ENCODE measurements at places on chromosomes 3 and 15.

- 0 out of 2 replicates have a peak, but pooled peaks cover 2% of the 10 kb centered on the region for H3K4me1 ChIP-seq
- H3K36me3 ChIP-seq = no peaks in the 10 kb centered on the region
- no peak overlapping the region for H3K4me3 ChIP-seq
- no peaks in the 10 kb centered on the region for H3K27me3 ChIP-seq
These were observed 242.9 kb downstream of the SLC9A9 start for GRCh38 chr3:143605233-143605950.

GRCh38 chr3:46312991-46313390 is 40.9 kb upstream of the CCR2 start:
- no peak for DNase-seq
- H3K27ac ChIP-seq = no peak overlapping the region
- H3K27me3 ChIP-seq = no peaks in the 10 kb centered on the region

DNA sequence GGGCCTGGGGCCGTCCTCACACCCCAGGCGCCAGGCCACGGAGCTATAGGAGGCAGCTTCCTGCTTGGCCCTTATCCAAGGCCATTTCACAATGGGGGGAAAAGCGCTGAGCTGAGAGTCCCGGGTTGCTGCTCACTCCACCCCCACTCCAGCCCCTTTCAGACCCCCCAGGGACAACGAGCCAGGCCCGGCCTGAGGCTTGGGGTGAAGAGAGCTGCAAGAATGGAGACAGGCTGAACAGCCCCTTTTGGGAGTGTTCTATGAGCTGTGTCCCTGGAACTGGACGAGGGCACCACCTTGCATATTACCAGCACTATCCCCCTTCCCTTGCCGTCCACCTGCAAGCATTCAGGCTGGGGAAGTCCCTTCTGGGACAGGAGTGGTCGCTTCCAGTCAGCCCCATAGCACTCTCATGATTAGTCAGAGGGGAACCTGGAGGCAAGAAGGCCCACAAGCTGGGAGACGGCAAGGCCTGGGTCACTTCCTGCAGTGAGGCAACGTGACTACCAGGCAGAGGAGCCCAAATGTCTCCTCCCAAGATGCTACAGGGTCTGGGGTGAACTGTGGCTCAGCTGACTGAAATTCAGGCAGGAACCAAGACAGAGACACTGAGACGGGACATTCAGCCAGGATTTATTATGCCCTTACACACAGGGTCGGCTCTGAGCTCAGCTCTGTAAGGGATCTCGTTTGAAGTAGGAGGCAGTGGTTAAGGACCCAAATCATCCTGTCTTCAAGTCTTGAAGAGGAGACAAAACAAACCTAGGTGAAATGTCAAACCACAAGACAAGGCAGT is 8.6 kb upstream of the SRP14 start:
- H3K27ac ChIP-seq = no peak overlapping the region
- no peaks in the 10 kb centered on the region for H3K27me3 ChIP-seq
- H3K4me1 ChIP-seq = peaks cover 6% of the 10 kb centered on the region

DNA sequence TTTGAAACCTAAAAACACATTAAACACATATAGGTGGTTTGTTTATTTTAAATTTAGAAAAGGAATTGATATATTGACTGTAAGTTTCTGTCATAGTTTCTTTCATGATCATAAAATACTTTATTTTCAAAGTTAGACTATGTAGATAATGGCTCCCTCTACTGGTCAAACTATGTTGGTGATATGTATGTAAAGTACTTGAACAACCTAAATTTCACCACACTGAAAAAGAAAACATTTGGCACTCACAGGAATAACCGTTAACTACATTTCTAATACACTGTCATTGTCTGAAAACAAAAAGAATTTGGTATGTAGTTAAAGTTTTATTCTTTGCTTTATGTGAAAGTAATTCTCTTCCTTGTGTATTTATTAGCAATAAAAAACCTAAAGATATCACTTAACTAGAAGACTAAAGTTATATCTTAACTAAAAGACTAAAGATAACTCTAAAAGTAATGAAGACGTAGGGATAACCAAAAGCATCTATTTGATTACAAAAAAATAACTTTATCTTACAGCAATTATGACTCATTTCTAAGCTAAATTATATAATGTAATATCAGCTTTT is 427.5 kb downstream of the VGLL3 start:
- no peak overlapping the region for H3K27ac ChIP-seq
- H3K27me3 ChIP-seq = no peaks in the 10 kb centered on the region
- H3K4me1 ChIP-seq = no peaks in the 10 kb centered on the region
- no peak overlapping the region for H3K4me3 ChIP-seq
- no peak for DNase-seq

GRCh38 chr15:50234764-50235163 is 30.8 kb downstream of the HDC start:
- H3K27me3 ChIP-seq = no peaks in the 10 kb centered on the region
- H3K36me3 ChIP-seq = no peaks in the 10 kb centered on the region
- DNase-seq = no peak
- H3K27ac ChIP-seq = no peak overlapping the region
- no peaks in the 10 kb centered on the region for H3K4me1 ChIP-seq
- no peak overlapping the region for H3K4me3 ChIP-seq

GRCh38 chr3:142588703-142589102 is 7.5 kb upstream of the PLS1 start:
- no peaks in the 10 kb centered on the region for H3K4me1 ChIP-seq
- DNase-seq = no peak
- no peak overlapping the region for H3K27ac ChIP-seq
- H3K36me3 ChIP-seq = no peaks in the 10 kb centered on the region
- H3K4me3 ChIP-seq = no peak overlapping the region
- H3K27me3 ChIP-seq = no peaks in the 10 kb centered on the region

- H3K27ac ChIP-seq = no peak overlapping the region
- H3K4me3 ChIP-seq = no peak overlapping the region
- no peaks in the 10 kb centered on the region for H3K27me3 ChIP-seq
- DNase-seq = no peak
These were observed 155.2 kb downstream of the RBPMS2 start for GRCh38 chr15:64619880-64620839.

GRCh38 chr3:55170444-55170843 is 242.6 kb upstream of the LRTM1 start:
- H3K27me3 ChIP-seq = no peaks in the 10 kb centered on the region
- no peak for DNase-seq
- H3K27ac ChIP-seq = no peak overlapping the region
- no peaks in the 10 kb centered on the region for H3K36me3 ChIP-seq

DNA sequence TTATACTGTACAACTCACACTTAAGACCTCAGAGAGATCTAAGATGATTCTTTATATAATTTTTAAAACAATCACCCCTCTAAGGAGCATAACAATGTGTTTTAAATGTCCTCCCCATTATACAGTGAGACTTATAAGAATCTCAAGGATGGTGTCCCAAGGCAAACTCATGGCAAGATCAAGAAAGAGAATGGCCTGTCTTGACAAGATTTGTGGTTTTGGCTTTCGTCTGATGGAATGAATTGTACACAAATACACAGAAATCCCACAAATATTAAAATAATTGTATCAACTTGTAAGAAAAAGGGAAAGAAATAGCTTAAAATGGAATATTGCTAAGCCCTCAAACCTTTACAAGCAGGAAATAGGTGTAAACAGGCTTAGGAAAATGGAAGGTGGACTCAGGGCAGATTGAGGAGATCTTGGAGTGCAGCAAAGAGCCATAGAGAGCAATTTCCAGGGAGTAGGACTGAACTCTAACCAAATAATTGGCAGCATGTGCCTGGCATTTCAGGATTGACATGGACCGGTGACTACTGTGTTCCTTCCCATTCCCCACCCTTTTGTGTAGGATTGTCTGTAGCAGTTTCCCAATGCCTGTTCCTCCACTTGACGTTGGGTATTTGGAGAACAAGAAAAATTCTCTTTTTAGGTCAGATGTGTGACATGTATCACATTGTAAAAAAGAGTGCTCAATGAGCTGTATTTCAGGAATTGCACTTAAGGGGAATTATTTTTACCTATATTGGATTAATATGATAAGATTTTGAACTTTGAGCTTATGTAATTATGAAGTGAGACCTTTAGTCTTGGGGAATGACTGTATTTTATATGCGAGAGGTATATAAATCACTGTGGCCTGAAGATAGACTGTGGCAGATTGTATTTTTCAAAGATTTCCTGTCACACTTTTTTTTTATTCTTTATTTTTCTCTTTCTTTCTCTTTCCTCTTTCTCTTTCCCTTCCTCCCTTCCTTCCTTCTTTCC is 317.8 kb upstream of the SLITRK3 start:
- no peaks in the 10 kb centered on the region for H3K4me1 ChIP-seq
- DNase-seq = no peak
- H3K4me3 ChIP-seq = no peak overlapping the region
- H3K27ac ChIP-seq = no peak overlapping the region
- no peaks in the 10 kb centered on the region for H3K36me3 ChIP-seq
- no peaks in the 10 kb centered on the region for H3K27me3 ChIP-seq

GRCh38 chr15:70487387-70487740 is 276.0 kb downstream of the UACA start:
- no peaks in the 10 kb centered on the region for H3K4me1 ChIP-seq
- no peaks in the 10 kb centered on the region for H3K27me3 ChIP-seq
- H3K27ac ChIP-seq = no peak overlapping the region
- H3K4me3 ChIP-seq = no peak overlapping the region
- no peaks in the 10 kb centered on the region for H3K36me3 ChIP-seq

DNA sequence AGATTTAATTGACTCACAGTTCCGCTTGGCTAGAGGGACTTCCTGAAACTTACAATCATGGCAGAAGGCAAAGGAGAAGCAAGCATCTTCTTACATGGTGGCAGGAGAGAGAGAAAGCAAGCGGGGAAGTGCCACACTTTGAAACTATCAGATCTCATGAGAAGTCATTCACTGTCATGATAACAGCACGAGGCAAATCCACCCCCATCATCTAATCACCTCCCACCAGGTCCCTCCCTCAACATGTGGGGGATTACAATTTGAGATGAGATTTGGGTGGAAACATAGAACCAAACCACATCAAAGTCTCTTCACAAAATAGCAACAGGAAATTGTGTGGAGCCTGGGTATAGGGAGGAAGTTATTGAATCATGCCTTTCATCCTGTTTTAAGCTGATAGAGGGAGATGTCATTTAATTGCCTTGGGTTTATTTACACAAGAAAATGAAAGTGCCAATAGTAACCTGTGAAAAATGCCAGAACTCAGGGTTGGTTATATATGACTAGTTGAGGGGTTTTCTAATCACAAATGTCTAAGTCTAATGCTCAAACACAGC is 624.8 kb upstream of the LMCD1 start:
- H3K4me3 ChIP-seq = no peak overlapping the region
- H3K4me1 ChIP-seq = no peaks in the 10 kb centered on the region
- no peak overlapping the region for H3K27ac ChIP-seq
- no peaks in the 10 kb centered on the region for H3K27me3 ChIP-seq
- DNase-seq = no peak
- H3K36me3 ChIP-seq = no peaks in the 10 kb centered on the region

- H3K4me3 ChIP-seq = no peak overlapping the region
- no peaks in the 10 kb centered on the region for H3K36me3 ChIP-seq
- DNase-seq = no peak
- no peaks in the 10 kb centered on the region for H3K27me3 ChIP-seq
These were observed 456.0 kb downstream of the CNTN4 start for GRCh38 chr3:2554656-2555055.

DNA sequence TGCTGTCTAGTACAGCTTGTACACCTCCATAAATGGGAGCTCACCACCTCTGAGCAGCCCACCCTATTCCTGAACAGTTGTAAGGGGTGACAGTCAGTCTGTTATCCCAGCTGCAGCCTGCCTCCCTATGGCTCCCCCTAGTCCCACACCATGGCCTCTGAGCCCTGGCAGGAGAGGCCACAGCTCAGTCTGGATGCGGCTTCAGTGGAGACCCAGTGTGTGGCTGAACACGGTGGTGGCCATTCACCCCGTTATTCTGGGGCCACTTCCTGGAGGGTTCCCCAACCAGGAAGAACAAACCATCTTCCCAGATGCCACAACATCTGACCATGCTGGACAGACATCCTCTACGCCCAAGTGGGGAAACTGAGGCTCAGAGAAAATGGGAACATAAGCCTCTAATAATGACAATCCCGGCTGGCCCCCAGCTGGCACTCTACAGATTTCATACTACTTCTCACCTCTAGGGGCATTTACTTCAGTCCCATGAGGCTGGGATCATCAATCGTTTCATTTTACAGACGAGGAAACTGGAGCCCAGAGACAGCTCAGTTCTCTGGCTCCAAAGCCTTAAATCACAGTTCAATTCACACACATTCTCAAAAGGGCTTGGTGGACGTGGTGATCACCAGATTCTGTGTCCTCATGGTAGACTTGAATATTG is 9.2 kb upstream of the GRIP2 start:
- H3K4me1 ChIP-seq = no peaks in the 10 kb centered on the region
- H3K27ac ChIP-seq = no peak overlapping the region
- no peak overlapping the region for H3K4me3 ChIP-seq
- no peaks in the 10 kb centered on the region for H3K36me3 ChIP-seq
- H3K27me3 ChIP-seq = no peaks in the 10 kb centered on the region

GRCh38 chr3:39273119-39273518 is 6.7 kb downstream of the CX3CR1 start:
- no peak for DNase-seq
- no peaks in the 10 kb centered on the region for H3K36me3 ChIP-seq
- H3K4me3 ChIP-seq = no peak overlapping the region
- no peaks in the 10 kb centered on the region for H3K27me3 ChIP-seq
- H3K4me1 ChIP-seq = no peaks in the 10 kb centered on the region

DNA sequence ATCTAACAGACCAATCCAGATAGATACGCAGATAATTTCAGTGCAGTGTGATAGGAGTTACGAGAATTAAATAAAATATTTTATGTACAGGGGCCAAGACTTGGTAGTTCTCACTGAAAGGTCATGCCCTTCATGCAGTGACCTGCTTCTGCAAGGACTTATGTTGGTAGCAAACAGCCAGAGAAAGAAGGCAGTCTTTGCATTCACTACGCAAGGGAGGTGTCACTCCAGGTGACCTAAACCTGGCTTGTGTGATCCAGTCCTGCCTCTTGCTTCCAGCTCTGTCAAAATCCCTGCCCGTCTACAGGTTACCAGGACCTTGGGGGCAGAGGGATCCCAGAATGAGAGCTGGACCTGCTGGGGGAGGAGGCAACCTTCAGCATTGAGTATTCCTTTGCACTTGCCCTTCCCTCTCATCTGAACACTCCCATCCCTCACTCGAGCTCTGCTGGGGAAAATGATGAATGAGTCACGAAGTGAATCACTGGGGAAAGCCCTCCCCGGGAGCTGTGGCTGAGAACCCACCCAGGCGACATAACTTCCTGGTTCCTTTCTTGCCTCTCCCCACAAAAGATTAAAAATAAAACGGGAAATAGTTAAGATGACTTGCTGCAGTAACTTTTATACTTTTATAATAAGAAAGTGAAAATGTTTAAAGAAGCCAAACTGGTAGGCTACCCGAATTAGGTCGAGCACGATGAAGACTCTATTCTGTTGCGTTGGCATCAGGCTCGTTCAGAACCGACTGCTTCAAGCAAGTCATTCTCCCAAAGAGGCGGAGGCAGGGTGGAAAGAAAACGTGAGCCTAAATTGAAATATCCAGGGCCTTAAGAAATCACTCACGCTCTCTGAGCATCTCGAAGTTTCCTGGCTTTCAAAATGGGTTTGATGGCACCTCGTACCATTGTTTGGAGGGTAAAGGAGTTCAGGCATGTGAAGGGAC is 216.1 kb downstream of the SLCO3A1 start:
- H3K36me3 ChIP-seq = no peaks in the 10 kb centered on the region
- no peak overlapping the region for H3K27ac ChIP-seq
- no peaks in the 10 kb centered on the region for H3K4me1 ChIP-seq
- no peak for DNase-seq
- no peak overlapping the region for H3K4me3 ChIP-seq

Measured in iPS DF 6.9 (cell line).